NCI-H2107 (cell line): ENCODE measurements at places on chromosomes 1 and 21.

DNA sequence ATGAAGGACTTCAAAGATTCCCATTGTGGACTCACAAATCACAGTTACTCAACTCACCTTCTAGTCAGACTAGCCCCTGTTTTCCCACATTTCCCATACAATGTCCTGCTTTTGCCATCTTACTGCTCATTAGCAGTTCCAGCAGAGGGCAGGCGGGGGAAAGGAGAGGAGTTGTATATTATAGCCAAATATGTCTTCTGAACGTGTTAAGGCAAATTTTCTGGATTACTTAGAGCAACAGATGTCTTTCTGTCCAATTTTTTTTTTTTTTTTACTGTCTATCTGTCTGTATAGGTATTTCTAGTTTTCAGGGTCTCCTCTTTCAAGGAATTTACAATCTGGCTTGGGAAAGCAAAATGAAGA is 29.9 kb upstream of the DDAH1 start:
- no peak for DNase-seq

- no peak for DNase-seq
Measured at GRCh38 chr21:27622631-27623030, 655.7 kb upstream of the ADAMTS5 start.

- no peak for DNase-seq
Measured at GRCh38 chr1:42223036-42223435, 58.5 kb upstream of the GUCA2A start.

- DNase-seq: no peak
Measured at GRCh38 chr21:32253215-32253641, 25.6 kb downstream of the MIS18A start.

- DNase-seq: no peak
Measured at GRCh38 chr1:221979444-221980032, 237.6 kb upstream of the DUSP10 start.

DNA sequence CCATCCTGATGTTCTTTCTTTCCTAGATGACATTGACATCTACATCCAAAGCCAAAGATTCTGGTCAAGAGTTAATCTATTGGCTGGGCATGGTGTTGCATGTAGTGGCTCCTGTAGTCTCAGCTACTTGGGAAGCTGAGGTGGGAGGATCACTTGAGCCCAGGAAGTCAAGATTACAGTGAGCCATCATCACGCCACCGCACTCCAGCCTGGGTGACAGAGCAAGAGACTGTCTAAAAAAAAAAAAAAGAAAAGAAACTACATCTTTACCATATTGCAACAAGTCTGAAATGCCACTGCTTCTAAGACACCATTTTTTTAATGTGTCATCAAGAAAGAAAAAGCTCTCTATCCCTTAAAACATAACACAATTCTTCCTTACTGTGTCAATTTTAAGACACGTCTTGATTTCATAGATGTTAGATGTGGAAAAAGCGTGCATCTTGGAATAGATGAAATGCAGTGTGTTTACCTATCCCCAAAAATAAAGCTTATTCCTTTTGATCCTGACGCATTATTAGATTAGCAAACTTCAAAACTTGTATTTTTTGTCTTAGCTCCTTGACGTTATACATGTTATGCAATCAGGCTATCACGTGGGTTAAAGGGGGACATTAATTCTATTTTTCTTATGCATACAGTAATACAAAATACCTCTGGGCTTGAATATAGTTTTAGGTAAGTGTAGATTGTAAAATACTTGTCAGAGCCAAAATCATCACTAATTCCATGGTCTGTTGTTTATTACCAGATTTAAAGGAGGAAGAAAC is 46.3 kb downstream of the ELAPOR1 start:
- no peak for DNase-seq

DNA sequence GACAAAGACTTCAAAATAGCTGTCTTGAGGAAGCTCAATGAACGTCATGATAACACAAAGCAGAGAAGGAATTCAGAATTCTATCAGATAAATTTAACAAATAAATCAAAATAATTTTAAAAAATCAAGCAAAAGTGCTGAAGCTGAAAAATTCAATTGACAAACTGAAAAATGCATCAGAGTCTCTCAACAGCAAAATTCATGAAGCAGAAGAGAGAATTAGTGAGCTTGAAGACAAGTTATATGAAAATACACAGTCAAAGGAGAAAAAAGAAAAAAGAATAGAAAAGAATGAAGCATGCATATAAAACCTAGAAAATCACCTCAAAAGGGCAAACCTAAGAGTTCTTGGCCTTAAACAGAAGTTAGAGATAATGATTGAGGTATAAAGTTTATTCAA is 21.0 kb upstream of the UHMK1 start:
- no peak for DNase-seq

GRCh38 chr1:36947384-36947783 is 86.9 kb downstream of the GRIK3 start:
- DNase-seq: peak; percentile 17

- DNase-seq: no peak
Measured at GRCh38 chr1:46254668-46255067, 7.1 kb downstream of the RAD54L start.

DNA sequence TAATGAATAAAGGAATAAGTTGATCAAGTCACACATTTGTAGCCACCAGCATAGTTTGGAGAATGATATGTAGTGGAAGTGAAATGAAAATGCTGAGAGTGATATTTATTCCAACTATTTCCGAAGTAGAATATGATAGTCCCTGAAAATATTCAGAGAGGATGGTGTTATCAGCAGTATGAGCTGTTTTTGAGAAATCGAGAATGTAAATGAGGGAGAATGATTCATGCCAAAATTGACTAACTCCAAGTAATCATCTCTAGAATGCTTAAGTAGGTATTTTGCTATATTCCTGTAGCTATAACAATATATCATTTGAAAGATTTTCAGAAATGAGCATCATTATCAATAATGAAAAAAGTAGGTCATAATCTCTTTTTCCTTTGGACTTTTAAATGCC is 178.9 kb downstream of the PDE4B start:
- no peak for DNase-seq

GRCh38 chr1:197737916-197738315 is 37.4 kb downstream of the DENND1B start:
- DNase-seq: no peak

DNA sequence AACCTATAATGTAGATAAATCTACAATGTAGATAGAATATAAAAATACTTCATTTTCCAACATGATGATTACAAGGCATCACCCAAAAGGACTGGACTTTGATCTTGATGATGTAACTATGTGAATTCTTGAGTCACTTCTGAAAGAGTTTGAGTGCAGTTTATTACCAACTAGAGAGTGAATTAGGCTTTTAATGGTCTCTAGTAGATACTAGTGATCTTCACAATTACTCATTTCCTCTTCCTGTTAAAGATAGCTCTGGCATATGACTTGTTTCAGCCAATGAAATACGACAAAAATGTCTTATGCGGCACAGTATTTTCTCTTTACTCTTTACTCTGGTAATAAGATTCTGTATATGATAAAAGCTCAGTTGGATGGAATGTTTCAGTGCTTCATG is 1588.1 kb upstream of the B3GALT2 start:
- no peak for DNase-seq

GRCh38 chr1:36579039-36579438 is 96.3 kb upstream of the CSF3R start:
- no peak for DNase-seq

DNA sequence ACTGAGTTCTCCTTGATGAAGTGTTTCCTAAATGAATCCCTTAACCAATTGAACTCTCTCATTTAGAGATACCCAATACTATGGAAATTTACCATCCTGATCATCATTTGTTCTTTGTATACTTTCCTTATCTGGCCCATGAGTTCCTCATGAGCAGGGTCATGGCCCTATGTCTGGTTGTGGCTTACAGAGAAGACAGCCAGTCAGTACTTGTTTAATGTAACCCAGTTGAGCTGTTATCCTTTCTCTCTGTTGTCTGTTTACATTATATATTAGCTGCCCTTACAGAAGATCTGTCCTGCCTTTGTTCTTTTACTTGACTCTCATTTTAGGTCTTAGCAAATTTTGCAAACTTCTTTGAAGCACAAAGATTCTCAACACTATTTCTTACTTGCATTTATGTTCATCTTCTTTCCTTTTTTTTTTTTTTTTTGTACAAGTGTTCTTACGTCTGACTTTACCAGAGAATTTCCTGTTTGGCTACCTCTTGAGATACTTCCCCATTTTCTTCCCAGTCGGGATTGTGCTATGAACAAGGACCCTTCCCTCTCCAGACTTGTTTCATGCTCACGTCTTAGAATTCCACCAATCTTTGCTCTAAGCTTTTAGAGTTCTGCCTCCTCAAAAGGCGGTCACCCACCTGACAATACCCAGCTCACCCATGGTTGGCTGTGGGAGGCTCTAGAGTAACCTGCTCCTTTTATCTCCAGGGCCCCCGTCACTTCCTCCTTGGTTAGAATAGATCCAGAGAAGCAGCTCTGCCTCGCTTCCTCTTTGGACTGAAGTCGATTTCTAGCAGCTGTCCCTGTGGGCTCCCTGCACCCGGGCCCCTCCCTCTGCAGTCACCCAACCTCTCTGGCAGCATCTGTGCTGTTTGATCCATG is 53.6 kb upstream of the RUNX1 start:
- DNase-seq: no peak

GRCh38 chr21:27206368-27206982 is 239.6 kb upstream of the ADAMTS5 start:
- DNase-seq: no peak

- DNase-seq: no peak
Measured at GRCh38 chr21:31977816-31978215, 105.0 kb downstream of the HUNK start.

GRCh38 chr21:17513214-17514123 is 626 bp downstream of the CXADR start:
- DNase-seq: peak; percentile 40

GRCh38 chr1:33342041-33342723 is 21.3 kb upstream of the A3GALT2 start:
- DNase-seq: peak; percentile 87

DNA sequence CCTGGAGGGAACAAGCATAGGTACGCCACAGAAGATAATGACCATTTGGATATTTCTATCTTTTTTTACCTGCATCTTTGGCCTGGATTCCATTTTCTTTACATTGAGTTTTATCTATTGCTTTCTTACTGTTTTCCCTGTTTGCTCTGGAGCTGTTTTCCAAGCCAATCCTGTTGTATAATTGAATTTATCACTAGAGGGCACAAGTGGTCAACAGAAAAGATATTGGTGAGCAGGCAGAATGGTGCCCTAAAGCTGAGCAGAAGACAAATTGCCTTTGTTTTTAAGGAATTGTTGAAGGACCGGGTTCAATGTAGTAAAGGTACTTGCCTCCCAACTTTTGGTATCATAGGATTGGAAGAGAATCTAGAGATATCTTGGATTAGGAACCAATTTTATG is 152.8 kb downstream of the PPP1R12B start:
- DNase-seq: no peak

GRCh38 chr1:236024641-236025040 is 40.2 kb downstream of the NID1 start:
- no peak for DNase-seq

- no peak for DNase-seq
Measured at GRCh38 chr1:2016123-2016522, 3.0 kb upstream of the GABRD start.

DNA sequence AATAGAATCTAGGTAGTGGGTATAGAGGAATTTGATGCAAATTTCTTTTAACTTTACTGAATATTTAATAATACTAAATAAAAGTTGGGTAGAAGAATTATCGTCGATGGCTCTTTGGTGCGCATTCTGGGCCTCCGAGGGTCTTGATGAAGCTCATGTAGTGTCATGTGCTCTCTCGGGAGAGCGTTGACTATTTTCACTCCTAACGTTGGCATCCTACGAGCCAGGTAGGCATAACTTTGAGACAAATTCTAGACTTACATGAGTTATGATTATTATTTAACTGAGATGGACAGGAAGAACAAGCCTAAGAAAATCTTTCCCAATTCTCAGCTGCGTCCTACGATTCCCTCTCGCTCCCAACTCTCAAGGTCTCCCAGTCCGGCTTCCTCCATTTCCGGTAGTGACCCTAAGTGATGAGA is 550 bp upstream of the PCAT6 start:
- DNase-seq: no peak

GRCh38 chr1:224430511-224431113 is 4.0 kb downstream of the WDR26 start:
- no peak for DNase-seq

DNA sequence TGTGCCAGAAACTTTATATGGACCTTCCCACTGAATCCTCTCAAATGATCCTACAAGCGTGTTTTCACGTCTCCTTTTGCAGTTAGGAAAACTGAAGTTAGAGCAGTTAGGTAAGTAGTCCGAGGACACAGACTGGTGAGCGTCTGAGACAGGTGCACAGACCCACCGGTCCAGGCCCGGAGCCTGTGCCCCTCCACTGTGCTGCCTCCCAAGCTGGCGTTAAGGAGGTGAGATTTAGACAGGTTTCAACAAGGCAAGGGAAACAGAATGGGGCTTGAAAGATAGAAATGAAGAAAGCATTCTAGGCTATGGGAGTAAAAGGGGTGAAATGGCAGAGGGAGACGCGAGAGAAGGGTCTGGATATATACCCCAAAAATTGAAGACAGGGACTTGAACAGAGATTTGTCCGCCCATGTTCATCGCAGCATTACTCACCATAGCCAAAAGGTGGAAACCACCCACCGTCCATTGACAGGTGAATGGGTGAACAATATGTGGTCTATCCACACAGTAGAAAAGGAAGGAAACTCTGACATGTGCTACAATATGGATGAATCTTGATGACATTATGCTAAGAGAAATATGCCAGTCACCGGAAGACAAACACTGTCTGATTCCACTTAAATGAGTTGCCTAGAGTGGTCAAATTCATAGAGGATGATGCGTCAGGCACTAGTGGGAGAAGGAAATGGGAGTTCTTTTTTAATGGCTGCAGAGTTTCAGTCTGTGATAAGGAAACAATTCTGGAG is 15.7 kb upstream of the PKP1 start:
- DNase-seq: no peak

GRCh38 chr1:3453891-3454810 is at the start of gene ARHGEF16:
Gene ARHGEF16, plus strand, starts transcription at chr1:3454665. Its CDS starts 8,420 bp downstream, at chr1:3463085.
- no peak for DNase-seq

- no peak for DNase-seq
Measured at GRCh38 chr1:20733360-20733975, 965 bp upstream of the SH2D5 start.

DNA sequence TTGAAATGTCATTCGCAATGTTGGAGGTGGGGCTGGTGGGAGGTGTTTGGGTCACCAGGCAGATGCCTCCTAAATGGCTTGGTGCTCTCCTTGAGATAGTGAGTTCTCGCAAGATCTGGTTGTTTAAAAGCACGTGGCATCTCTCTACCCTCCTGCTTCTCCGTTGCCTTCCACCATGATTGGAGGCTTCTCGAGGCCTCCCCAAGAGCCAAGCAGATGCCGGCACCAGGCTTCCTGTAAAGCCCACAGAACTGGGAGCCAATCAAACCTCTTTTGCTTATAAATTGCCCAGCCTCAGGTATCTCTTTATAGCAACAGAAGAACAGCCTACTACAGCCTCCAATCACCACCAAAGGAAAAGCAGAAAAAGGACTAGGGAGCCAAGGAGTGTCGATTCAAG is 80.5 kb downstream of the PDE9A start:
- no peak for DNase-seq
